ENCODE measurements at places on chromosomes 12 and 14. TPM values are rescaled to one million over a fixed set of nuclear protein-coding genes. Genes with fewer than 3 reads are reported as not detected.
A peak's percentile ranks its signal among the peaks of the same experiment; 100 is the strongest.

The ANG gene
- 24.5 TPM for total RNA-seq

The TSPAN8 gene
- 76.1 TPM for total RNA-seq

The PAN2 gene
- total RNA-seq, result 101 TPM

The GIT2 gene
- 66.6 TPM for total RNA-seq

The GALNT9 gene
- not detected for total RNA-seq

The EML1 gene
- total RNA-seq, result 59.0 TPM

The LRP1-AS gene
- total RNA-seq, result not detected

The SLC5A8 gene
- not detected for total RNA-seq

The GSC gene
- 4.5 TPM for total RNA-seq

The CLEC9A gene
- total RNA-seq, result 2.3 TPM

The LGR5 gene
- total RNA-seq, result 2.3 TPM

The SPRYD3 gene
- total RNA-seq, result 61.0 TPM

The ZNF84 gene
- total RNA-seq, result 39.3 TPM

DNA sequence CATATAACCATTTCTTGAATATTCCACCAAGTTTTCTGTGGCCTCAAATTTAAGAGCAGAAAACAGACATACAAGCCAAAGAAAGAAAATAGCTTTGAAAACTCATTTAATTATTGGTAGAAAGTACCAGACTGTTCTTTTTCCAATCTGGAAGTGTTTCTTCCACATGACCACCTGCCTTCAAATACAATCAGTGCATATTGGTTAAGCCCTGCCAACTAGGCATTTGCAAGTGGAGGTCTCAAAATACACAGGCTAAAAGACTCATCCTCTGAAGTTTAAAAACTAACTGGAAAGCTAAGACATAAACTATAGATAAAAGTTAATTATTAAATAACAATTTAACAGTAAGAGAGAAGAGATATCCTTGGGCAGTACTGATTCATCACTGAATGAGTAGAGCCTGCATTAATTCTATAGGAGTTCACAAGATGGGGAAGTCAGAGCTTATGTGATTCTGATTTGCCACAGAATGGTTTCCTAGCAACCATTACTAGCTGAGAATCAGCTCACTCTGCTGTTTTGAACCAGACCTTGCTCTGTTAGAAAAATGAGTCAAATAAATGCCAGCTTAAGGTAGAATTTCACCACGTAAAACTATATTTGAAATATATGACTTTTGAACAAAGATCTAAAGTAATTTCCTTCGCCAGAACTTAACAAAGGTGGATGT, 433.8 kb downstream of the FUT8 start:
- DNase-seq, result no peak

DNA sequence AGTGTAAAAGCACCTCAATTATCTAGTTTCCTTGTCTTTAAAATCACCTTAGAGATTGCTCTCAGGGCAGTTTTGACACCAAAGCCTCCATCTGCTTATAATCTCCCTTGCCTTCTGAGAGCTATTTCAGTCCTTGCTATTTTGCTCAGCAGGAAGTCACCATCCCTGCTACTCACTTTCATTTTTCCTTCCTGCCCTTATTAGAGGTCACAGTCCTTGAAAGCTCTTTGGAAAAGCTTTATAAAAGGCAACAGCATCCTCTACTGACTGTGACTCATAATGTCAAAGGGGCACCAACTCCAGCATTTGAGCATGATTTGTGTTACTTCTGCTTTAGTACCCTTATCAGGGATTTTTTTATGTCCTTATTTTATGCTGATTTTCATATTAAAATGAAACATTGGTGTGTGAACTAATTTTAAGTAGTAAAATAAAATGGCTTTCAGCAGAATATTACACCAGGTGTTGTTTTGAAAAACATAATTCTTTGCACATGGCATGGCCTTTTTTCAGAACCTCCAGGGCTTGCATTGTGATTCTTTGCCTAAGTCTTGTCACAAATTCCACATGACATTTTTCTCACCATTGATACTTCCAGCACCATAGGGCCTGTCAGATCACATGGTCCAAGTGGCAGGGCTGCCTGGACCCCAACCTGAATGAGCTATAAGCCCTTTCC, 213.0 kb downstream of the ADAMTS20 start:
- DNase-seq, result no peak

GRCh38 chr12:100741084-100741711, 53.4 kb upstream of the ANO4 start:
- no peak for DNase-seq

DNA sequence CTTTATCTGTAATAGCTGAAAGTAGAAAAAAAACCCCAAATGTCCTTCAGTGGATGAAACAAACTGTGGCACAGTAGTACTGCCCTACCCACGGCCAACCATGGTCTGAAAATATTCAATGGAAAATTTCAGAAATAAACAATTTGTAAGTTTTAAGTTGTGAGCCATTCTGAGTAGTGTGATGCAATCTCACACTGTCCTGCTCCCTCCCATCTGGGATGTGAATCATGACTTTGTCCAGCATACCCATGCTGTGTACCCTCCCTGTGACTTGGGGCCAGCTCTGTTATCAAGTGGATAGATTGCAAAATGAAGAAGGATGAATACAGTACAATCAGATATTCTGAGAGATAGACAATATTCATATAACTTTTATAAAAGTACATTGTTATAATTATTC, 106.2 kb downstream of the SMOC1 start:
- no peak for DNase-seq

- peak; percentile 69 for DNase-seq
These were observed 62.0 kb downstream of the NDUFA12 start for GRCh38 chr12:94941440-94941862.

- DNase-seq, result peak; percentile 93
These were observed 157.9 kb upstream of the PARP11 start for GRCh38 chr12:4030929-4031702.

GRCh38 chr14:61527325-61528100, 167.8 kb upstream of the HIF1A start:
- no peak for DNase-seq

DNA sequence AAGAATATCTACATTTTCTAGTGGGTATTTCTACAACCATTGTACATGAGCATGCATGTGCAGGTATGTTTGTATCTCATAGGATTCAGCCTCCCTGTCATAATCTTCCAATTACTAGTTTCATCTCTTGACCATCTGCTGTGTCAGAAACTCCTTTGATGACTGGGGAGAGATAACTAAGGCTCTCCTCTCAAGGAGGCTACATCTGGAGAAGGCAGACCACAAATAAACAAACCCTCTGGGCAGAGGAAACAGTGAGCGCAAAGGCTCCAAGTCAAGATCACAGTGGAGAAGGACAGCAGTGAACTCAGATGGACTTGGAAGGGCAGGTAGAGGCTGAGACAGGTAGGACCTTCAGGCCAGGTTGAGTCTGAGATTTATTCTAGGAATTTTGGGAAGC, 166.4 kb downstream of the PELI2 start:
- no peak for DNase-seq

GRCh38 chr12:57632073-57632957, 686 bp downstream of the B4GALNT1 start:
- DNase-seq, result peak; percentile 66

GRCh38 chr14:75088566-75089373, 19.3 kb downstream of the ZC2HC1C start:
- no peak for DNase-seq

DNA sequence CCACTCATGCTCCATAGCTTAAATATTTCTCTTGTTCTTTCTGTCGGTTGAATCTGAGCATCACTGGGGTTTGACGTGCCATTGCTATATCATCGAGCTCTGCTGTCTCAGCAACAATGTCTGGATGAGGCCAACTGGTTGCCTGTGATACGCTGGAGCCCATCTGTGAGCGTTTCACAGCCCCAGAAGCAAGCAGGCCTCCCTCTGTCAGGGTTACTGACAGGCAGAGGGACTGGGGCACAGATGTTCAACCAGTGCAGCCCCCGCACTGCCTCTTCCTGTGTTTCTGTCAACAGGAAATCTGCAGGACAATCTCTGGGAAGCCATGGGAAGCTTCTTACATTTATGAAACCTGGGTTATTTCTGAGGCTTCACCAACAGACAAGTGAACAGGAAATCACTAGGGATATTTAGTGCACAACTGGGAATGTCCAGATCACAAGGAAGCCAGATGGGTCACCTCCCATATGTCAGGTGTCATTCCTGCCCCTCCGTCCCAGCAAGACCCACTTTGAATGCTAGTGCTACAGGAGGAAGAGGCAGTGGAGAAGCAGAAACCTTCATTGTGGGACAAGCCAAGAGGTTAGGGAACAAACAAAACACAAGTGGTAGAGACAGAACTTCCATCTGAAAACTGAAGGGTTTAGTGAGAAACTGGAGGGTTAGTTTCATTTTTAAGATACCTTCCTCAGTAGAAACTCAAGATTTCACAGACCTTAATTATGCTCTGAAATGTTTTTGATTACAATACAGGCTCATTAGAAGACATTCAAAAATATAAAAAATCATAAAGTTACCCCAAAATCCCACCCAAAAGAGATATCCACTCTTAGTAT, 24.1 kb downstream of the DMAC2L start:
- no peak for DNase-seq

- no peak for DNase-seq
These were observed 576.2 kb upstream of the TBX3 start for GRCh38 chr12:115259968-115260747.

DNA sequence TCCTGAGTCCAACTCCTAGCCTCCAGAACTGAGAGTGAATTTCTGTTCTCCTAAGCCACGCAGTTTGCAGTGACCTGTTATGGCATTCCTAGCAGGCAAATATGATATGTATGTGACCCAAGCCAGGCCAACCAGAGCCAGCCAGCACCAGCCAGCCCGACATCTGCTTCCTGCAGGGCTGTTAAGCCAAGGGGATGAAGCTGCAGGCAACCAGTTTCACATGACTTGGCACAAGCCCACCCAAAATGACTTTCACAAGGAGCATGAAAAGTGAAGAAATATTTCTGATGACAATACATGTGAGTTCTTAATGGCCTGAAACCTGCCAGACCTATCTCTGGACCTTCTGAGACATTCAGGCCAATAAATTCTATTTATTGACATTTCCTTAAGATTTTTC, 68.1 kb downstream of the ITPK1 start:
- DNase-seq, result no peak

DNA sequence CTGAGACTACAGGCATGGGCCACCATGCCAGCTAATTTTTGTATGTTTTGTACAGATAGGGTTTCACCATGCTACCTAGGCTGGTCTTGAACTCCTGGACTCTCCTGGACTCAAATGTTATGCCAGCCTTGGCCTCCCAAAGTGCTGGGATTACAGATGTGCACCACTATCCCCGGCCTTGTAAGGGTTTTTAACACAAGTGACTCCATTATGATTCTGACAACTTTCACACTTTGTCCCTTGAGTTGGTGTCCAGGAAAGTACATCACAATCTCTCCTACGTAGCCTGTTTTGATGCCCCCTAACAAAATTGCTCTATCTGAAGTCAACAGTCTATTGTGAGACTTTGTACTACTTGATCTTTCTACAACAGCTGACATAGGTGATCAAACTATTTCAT, 11.4 kb upstream of the METAP2 start:
- no peak for DNase-seq

- DNase-seq, result no peak
These were observed 62.2 kb downstream of the EMP1 start for GRCh38 chr12:13258717-13259119.

- no peak for DNase-seq
These were observed 8.3 kb downstream of the ANKRD33 start for GRCh38 chr12:51896236-51896635.

- no peak for DNase-seq
These were observed 160.2 kb downstream of the KICS2 start for GRCh38 chr12:64061868-64062375.

GRCh38 chr12:64237382-64237781, 15.3 kb upstream of the KICS2 start:
- no peak for DNase-seq

- DNase-seq, result no peak
These were observed 659.5 kb downstream of the TMEM121 start for GRCh38 chr14:106185837-106186233.

GRCh38 chr12:121120323-121120722, 12.4 kb upstream of the P2RX7 start:
- no peak for DNase-seq

GRCh38 chr12:52264435-52264825, 10.0 kb upstream of the KRT86 start:
- no peak for DNase-seq

GRCh38 chr14:103206023-103206481, 82.8 kb downstream of the TNFAIP2 start:
- no peak for DNase-seq

DNA sequence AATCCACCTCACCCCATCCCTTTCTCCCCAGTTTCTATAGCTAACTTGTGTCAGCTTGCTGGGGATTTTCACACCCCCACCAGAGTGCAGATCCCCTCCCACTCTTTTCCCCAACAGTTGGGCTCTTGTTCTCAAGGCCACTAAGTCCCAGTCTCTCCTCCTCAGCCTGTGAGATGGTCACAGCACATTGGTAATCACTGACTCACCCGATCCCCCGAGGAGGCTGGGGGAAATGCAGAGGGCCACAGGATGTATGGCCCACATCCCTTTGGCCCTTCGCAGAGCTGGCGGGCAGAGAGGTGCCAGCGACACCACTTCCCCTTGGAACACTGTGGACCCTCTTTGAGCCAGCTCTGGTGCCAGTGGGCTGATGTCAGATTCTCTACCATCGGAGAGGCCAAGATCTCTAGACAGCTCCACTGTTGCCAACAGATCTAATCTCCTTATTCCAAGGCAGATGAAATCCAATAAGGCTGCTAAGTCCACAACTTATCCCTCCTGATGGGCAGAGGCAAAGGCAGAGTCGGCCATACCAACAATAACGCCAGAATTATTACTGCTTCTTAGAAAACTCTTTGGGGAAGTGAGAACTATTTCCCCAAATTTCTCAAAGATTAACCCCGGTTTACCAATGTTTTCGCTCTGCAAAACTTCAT, 1.6 kb downstream of the FMNL3 start:
- peak; percentile 68 for DNase-seq

- no peak for DNase-seq
These were observed 33.7 kb upstream of the RIC8B start for GRCh38 chr12:106740818-106741217.

- DNase-seq, result no peak
These were observed 50.1 kb downstream of the RFX4 start for GRCh38 chr12:106632797-106633450.

DNA sequence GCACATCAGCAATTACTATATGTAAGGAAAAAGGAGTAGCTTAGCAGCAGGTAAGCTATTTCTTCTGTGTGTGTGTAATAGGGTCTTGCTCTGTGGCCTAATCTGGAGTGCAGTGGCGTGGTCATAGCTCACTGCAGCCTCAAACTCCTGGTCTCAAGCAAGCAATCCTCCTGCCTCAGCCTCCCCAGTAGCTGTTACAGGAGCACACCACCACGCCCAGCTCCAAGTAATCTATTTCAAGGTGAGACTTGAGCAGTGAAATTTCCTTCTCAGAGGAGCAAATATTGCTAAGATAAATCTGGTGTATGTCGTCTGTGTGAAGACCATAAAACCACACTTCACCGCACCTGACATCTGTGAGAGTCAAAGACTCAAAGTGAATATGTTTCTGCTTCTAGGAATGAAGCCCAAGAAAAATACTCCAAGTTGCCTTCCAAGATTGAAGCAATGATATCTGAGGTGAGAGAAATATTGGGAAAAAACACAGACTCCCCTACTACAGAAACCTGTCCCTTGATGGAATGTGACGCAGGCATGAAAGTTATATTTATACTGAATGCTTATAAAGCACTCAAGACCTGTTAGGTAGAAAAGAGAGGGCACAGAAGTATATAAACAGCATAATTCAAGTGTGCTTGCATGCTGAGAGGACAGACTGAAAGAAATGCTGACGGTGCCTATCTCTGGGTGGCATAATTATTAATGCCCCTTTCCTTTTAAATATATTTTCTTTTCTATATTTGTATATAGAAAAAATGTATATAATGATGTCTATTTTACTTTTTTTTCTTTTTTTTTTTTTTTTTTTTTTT, 2.5 kb upstream of the SELPLG start:
- peak; percentile 14 for DNase-seq

All from sciatic nerve (tissue), 2 donors.